ENCODE measurements at places on chromosomes 13 and 19.

DNA sequence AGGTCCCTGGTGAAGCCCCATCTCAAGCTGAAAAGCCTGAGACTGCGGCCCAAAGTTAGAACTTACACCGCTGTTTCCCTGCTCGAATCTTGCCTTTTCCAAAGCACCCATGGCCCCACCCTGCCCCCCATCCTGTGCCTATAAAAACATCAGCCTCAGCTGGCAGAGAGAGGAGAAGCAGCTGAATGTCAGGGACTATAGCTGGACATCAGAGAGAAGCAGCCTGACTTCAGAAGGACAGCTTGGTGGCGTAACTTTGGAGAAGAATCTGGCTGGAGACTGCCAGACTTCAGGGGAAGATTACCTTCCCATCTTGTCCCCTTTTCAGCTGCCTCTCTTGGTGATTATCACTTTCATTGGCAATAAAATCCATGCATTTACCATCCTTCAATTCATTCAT is 9.3 kb upstream of the RCBTB2 start:
- DNase-seq, result no peak

DNA sequence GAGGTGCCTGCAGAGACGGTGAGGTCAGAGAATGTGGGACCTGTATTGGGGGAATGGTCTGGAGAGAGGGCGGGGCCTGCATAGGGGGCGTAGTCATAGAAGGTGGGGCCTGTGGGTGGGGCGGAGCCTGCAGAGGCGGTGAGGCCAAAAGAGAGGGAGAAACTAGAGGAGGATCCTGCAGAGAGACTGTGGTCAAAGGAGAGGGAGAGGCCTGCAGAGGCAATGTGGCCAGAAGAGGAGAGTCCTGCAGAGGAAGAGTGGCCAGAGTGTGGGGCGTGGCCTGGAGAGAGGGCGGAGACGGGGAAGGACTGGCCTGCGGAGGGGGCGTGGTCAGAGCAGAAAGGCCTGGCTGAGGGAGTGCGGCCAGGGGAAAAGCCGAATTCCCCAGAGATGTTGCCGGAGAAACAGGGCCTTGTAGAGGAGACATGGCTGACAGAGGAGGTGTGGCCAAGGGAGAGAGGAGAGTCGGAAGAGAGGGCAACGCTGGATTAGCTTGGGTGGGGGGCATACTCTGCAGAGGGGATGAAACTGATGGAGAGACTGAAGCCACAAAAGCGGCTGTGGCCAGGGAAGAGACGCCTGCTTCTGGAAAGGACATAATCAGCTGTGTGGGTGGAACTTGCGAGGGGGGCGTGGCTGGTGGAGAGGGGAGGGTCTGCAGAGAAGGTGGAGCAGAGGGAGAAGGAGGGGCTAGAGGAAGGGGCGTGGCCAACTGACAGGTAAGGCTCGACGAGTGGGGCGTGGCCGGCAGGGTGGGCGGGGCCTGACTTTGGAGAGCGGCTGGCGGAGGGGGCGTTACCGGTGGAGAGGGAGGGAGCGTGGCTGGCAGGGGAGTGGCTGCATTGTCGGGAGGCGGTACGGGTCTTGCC is 2.5 kb downstream of the PRR36 start:
- DNase-seq, result peak; percentile 74

- DNase-seq, result no peak
Observed at GRCh38 chr13:98220271-98220791, 43.3 kb upstream of the RNF113B start.

DNA sequence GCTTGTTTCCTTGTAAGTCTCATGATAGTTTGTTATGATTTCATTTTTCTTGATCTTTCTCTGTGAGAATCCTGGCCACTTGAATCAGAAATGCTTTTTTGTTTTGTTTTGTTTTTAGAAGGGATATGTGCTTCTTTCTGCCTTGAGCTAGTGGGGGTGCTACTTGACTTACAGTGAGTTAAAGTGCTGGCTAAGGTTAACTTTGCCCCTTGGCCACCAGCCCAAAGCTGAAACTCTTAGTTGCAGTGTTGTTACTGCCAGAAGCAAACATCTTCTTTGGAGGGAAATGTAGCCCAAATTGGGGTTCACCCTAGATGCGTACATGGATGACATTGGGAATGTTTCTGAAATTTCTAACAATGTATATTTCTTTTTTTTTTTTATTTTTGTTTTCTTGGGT is 57.4 kb downstream of the TDRD3 start:
- no peak for DNase-seq

- no peak for DNase-seq
Observed at GRCh38 chr19:29624489-29625185, 18.6 kb downstream of the POP4 start.

DNA sequence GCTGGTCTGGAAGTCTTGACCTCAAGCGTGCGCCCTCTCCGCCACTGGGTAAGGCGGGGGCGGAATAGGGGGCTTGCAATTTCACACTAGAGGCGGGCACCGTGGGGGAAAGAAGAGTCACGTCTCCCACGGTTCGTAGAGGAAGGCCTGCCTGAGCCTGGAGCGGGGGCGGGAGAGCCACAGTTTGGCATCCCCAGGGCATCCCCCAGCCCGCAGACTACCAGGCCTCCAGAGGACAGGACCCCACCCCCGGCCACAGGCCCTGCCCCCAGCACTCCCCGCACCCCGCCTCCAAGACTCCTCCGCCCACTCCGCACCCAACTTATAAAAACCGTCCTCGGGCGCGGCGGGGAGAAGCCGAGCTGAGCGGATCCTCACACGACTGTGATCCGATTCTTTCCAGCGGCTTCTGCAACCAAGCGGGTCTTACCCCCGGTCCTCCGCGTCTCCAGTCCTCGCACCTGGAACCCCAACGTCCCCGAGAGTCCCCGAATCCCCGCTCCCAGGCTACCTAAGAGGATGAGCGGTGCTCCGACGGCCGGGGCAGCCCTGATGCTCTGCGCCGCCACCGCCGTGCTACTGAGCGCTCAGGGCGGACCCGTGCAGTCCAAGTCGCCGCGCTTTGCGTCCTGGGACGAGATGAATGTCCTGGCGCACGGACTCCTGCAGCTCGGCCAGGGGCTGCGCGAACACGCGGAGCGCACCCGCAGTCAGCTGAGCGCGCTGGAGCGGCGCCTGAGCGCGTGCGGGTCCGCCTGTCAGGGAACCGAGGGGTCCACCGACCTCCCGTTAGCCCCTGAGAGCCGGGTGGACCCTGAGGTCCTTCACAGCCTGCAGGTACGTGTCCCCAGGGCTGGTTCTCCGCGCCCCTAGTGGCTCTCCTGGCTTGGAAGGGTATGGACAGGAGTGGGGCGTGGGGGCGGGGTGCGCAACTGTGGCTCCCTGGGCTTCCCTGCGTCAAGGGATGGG is at the start of gene ANGPTL4:
Gene ANGPTL4, plus strand, starts transcription at position 353 of the 969 bp plus-strand sequence. Its CDS starts 167 bp downstream, at position 520.
- no peak for DNase-seq

DNA sequence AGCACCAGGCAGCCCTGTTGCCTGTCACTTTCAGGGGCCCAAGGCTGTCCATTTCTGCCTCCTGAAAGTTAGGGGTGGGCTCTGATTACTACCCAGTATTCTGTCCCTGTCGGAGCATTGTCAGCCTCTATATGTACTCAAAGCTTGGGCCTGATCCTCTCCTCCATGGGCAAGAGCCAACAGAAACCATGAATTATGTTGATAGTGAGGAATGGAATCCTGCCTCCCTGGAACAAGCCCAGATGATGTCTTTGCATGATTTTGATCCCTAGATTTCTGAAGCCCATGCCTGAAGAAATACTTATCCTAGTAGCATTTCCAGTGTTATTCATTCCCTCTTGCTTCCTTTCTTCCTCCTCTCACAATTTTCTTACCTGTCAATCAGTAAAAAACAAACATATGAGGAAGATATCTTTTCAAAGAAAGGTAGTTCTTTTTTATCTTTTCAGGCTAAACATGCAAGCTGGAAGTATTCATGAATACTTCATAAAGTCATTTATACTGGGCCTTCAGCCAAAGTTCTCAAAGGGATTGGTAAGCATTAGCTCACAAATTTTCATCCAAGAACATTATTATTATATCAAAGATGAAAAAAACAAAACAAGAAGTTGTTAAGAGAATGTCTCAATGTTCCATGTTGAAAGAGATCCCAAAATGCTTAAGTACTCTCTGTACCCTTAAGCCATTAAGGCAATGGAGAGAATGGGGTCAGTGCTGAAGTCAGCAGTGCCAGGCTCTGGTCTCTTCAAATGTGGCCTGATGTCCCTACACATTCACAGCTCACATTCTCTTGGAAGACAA is 171.7 kb downstream of the NHLRC3 start:
- no peak for DNase-seq

DNA sequence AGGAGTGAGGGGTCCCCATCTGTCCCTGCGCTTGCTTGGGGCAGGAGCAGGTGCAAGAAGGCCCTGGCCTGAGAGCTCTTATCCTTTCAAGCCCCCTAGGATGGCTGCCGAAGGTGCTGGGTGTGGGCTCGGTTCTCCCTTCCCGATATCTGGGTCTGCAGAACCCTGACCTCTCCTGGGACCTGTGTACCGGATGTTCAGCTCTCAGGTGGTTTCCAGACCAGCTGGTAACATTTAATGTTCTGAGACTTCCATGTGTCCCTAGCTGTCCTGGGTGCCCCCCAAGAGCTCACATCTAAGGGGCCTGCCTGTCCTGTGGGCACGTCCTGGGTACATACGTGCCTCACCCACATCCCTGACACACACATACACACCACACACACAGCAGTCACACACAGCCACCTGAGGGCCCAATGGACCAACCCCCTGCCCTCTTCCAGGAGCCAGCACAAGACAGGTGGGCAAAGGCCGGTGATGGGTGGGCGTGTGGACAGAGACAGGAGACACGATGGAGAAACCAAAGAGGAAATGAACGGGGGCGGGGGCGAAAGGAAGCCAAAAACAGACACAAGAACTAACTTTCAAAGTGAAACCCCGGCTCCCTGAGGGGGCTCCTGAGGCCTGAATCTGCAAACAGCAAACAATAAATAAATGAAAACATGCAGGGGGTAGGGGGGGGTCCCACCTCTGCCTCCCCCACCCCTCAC is 124.3 kb downstream of the PTPRS start:
- no peak for DNase-seq

All from brain pericyte (primary cell).